Naive thymus-derived CD4-positive, alpha-beta T cell (primary cell): ENCODE measurements at places on chromosomes 3 and 15. TPM values are rescaled to one million over a fixed set of nuclear protein-coding genes. Genes with fewer than 3 reads are reported as not detected.

GRCh38 chr3:11455956-11456355 is 183.8 kb downstream of the ATG7 start:
- no peak for DNase-seq

DNA sequence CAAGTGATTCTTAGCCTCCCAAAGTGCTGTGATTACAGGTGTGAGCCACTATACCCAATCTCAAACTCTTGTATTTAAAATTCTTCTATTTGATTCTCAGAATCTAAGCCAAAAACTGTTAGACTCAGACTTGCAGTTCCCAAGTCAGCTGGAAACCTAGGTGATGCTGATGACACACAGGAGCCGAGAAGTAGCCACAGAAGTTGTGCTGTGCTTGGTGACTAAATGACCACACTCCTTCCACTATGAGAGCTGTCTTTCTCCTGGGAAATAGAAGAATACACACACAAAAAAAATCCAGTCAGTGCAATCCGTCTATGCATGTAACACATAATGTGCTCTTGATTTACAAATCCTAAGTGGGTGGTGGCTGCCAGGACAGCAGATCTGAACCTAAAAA is 33.9 kb downstream of the ILDR1 start:
- no peak for DNase-seq

GRCh38 chr3:78139166-78139565 is 1099.3 kb downstream of the ROBO2 start:
- DNase-seq = no peak

- no peak for DNase-seq
Measured at GRCh38 chr3:196903740-196904139, 36.0 kb downstream of the SENP5 start.

- DNase-seq = peak; percentile 21
Measured at GRCh38 chr15:63945007-63945788, 101.1 kb downstream of the DAPK2 start.

DNA sequence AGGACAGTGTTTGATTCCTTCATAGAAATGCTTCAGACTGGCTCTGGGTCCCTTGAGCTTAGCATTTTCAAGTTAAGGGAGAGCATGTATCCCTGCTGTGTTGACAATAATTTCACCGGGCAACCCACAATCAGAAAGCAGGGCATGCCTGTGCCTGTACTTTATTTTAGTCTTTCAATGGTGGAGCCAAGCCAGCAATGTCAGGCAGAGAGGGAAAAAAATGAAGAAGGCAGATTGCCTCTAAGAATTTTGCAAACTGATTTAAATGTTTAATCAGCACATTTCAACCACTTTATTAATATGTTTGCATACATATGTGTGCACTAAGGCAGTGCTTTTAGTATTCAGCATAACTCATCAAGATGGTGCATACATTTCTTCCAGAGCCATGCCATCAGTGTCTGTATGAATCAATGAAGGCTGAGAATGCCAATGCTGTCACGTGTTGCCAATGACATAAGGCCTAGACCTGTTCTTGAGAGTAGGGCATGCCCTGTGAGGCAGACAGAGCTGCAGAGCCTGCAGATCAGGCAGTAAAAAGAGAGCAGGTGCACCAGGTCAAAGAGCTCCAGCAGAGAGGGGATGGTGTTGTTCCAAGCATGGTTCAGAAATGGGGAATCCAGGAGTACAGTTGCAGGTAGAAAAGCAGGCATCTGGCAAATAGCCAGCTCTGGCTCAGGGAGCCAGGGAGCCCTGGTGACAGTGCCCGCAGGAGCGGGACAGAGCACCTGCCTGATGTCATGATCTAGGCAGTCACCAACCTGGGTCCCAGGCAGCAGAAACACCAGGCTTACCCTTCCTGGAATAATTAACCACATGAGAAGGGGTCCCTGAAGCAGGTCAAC is 508.5 kb downstream of the GABRG3 start:
- DNase-seq = no peak

DNA sequence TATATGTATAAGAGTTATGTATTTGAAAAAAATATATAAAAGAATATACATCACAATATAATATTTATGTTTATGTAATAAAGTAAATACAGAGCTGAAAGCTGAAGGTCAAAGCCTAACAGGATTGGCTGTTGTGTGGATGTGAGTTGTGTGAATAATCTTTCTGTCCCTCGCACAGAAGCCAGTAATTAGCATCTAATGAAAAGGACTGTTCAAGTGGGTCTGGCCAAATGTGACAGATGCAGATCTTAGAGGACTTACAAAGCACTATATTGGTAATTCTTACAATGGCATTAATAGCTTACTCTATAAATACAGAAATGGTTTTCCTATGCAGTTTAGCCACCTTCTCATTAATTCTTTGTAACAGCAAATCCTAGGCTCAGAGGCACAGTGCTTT is 2.4 kb downstream of the MKRN3 start:
- no peak for DNase-seq

- no peak for DNase-seq
Measured at GRCh38 chr3:128383316-128384235, 83.1 kb downstream of the DNAJB8 start.

DNA sequence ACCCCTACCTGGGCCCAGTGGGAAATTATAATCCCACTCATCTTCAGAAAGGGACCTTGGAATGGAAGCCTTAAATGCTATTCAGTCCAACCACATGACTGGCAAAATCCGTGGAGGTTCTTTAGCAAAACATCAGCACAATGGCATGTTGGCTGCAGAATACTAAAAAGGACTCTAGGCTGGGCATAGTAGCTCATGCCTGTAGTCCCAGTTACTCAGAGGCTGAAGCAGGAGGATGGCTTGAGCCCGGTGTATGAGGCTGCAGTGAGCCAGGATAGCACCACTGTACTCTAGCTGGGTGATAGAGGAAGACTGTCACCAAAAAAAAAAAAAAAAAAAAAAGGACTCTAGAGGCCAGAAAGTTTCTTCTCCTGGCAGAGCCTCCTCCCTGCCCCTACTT is 60.6 kb upstream of the RYK start:
- DNase-seq = no peak

DNA sequence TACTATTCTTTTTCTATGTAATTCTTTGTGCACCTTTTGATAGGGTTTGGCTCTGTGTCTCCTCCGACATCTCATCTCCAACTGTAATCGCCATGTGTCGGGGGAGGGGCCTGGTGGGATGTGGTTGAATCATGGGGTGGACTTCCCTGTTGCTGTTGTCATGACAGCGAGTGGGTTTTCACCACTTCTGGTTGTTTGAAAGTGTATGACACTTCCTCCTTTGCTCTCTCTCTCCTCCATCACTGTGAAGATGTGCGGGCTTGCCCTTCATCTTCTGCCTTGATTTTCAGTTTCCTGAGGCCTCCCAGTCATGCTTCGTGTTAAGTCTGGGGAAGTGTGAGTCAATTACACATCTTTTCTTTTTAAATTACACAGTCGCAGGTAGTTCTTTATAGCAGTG is 225.8 kb upstream of the DPPA4 start:
- peak; percentile 55 for DNase-seq

DNA sequence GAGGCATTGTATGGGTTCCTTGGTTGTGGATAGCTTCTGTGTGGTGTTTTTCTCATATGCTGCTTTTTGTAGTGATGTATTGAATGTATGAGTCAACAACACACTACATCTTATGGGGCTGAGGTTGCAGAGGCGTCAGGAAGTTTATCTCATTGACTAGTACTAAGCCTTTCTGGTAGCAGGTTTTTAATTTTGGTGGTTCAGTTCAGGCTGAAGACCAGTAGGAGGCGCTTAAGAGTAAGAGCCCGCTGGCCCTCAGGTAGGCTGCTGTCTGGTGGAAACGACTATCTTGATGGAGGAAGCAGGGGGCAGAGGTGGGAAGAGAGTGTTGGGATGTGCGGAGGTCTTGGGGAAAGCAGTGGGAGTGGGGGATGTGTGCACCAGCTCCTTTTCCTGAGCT is 62.4 kb downstream of the RTP4 start:
- DNase-seq = no peak

GRCh38 chr3:69683082-69683806 is 56.0 kb upstream of the MITF start:
- DNase-seq = no peak

DNA sequence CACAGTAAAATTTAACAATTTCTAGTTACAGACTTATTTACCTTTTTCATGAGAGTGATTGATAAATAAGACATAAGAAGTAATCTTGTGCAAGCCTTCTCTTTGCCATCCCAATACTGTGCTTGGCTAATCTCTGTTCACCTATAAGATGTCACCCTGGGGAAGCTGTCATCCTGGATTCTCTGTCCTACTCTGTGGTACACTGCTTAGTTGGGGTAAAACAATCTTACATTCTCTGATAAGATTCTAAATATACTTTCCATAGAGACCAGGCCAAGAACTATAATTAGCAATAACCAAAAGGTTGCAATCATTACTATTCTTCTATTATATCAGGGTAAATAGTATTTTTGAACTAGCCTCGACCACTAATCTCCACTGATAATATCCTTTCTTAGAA is 1218.3 kb upstream of the CADM2 start:
- no peak for DNase-seq

DNA sequence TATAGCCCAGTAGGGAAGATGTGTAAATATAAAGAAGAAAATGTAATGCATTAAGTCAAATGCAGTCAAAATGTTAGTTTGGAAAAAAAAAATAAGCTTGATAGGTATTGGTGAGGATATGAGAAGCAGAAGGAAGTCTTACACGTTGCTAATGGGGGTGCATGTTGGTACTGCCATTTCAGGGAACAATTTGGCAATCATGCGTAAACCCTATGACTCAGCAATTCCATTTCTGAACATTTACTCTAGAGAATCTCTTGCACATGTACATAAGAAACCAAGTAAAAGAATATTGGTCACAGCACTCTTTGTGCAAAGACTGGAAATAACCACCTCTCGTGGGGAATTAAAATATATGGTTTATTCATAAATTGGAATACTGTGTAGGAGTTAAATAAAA is 35.5 kb upstream of the TIMP4 start:
- DNase-seq = no peak

Gene ISG20
- 415 TPM for polyA plus RNA-seq

Gene CPNE9
- polyA plus RNA-seq = not detected

Gene DAG1
- polyA plus RNA-seq = 5.7 TPM
